ENCODE measurements at places on chromosomes 2 and 18. TPM values are rescaled to one million over a fixed set of nuclear protein-coding genes. Genes with fewer than 3 reads are reported as not detected.

Gene UPP2
- total RNA-seq = not detected

Gene SUPT7L
- total RNA-seq = 18.5 TPM

GRCh38 chr2:191950132-191950874 lies 103.4 kb upstream of the CAVIN2 start:
- DNase-seq = peak; percentile 68

- DNase-seq = no peak
Measured at GRCh38 chr18:75100832-75101630, 107.9 kb downstream of the PTGR3 start.

DNA sequence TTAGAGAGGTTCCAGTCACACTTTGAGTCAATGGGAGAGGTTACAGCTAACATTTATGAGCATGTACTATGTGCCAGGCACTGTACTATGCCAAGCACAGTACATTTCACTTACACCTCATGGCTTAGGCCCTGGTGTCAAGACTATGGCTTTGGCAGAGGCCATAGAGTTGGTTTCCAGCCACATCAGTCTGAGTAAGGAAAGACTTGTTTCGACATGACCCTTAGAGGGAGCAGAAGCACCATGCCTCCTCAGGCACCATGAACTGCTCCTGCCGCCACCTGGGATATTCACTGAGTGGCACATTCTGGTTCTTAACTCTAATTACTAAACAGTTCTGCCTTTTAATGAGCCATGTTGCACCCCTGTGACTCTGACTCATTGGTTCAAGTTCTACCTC lies 12.7 kb downstream of the DGUOK start:
- peak; percentile 71 for DNase-seq

GRCh38 chr2:20071397-20072383 lies 20.3 kb upstream of the LAPTM4A start:
- peak; percentile 99 for DNase-seq

- DNase-seq = no peak
Measured at GRCh38 chr2:70639841-70640436, 86.3 kb upstream of the TGFA start.

GRCh38 chr2:104975371-104975770 lies 62.5 kb upstream of the MRPS9 start:
- no peak for DNase-seq

- DNase-seq = peak; percentile 41
Measured at GRCh38 chr2:25808006-25808383, 70.3 kb downstream of the ASXL2 start.
